ENCODE measurements at places on chromosomes 16 and 17.

- no peak for ATAC-seq
These were observed 4.3 kb upstream of the CPSF4L start for GRCh38 chr17:73265646-73266640.

- ATAC-seq: peak; percentile 91
These were observed 123.6 kb downstream of the CMIP start for GRCh38 chr16:81567987-81568748.

- peak; percentile 73 for ATAC-seq
These were observed 71.5 kb downstream of the RAP1GAP2 start for GRCh38 chr17:2867441-2868424.

GRCh38 chr16:86353148-86353547 lies 157.2 kb upstream of the FOXF1 start:
- no peak for ATAC-seq

- no peak for ATAC-seq
These were observed 8.6 kb downstream of the NLRC5 start for GRCh38 chr16:56997931-56998330.

GRCh38 chr16:87094556-87094865 lies 222.7 kb downstream of the C16orf95 start:
- ATAC-seq: no peak

DNA sequence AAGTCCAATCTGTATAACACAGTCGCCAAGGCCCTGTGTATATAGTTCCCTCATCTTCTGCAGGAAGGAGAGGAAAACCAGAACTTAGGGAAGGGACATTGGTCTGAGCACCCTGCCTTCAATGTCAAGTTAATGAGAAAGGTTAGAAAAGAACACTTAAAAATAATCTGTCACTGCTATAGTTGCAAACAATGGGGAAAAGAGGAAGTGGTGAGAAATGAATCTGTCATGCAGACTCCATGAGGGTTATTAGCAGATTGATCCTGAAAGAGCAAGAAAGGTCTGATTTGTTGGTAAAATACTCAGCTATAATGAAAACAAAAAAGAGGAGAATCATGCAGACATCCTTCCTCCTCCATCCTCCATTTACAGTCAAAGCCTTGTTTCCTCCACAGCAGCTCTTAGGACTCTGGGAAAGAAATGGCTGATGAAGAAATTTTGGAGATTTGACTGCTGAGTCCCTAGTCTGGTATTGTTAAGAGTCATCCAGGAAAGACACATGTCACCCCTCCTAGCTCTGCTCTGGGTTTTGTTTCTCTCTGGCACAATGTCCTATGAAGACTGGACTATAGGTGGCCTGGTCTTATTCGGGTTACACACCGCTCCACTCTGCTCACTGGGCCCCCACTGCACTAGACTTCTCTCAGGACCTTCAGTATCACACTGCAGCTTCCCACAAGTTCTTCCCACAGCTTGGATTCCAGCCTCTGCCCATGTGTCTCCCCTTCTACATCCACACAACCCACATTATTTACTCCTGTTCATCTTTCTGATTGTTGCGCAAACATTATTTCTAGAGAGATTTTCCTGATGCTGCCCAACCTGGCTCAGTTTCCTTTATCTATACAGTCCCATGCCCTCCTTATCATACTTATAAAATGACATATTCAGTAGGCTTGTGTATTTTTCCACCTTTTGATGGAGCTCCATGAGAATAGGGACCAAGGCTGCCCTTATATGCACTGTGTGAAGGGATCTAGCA lies 56.5 kb upstream of the XYLT1 start:
- ATAC-seq: no peak

- ATAC-seq: peak; percentile 54
These were observed 1027.5 kb downstream of the CDH11 start for GRCh38 chr16:64094181-64094965.

GRCh38 chr17:33389504-33390135 lies 96.5 kb upstream of the ASIC2 start:
- peak; percentile 79 for ATAC-seq

GRCh38 chr16:19114359-19115147 lies 789 bp downstream of the ITPRIPL2 start:
- ATAC-seq: peak; percentile 9

DNA sequence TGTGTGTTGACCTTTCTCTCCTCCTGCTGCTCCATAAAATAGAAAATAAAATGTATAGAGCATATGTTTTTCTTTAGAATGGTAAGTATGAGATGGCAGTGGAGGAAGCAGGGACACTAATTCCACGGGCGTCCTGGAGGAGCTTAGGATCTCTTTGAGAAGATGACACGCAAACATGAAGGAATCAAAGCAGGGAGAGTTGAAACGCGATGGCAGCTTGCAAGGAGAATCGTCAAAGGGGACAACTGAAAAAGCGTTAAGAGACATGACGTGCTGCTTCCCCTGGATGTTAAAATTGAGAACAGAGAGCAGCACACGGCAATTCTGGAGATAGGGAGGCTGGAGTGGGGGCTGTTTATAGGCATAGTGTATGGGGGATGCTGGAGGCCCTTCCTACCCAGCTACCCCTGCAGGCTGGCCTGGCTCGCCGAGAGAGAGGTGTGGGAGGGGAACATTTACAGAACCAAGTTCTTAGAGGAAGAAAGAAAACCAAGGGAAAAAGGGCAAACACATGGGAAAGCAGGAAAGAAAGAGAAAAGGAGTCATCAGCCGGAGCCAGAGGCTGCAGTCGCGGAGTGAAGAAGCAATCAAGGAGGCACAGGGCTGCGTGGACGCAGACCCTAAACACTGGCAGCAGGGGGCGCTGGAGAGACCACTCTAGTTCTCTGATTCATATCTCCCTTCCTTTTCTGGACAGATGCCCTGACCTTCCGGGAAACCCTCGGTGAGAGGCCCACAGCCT lies 55.8 kb downstream of the MYH13 start:
- ATAC-seq: peak; percentile 94

GRCh38 chr17:596763-597644 lies 117.6 kb downstream of the VPS53 start:
- ATAC-seq: no peak

All from SK-N-SH treated with all-trans-retinoic acid at 6 μM for 48 hours (cell line).